ENCODE measurements at places on chromosomes 4 and X.

DNA sequence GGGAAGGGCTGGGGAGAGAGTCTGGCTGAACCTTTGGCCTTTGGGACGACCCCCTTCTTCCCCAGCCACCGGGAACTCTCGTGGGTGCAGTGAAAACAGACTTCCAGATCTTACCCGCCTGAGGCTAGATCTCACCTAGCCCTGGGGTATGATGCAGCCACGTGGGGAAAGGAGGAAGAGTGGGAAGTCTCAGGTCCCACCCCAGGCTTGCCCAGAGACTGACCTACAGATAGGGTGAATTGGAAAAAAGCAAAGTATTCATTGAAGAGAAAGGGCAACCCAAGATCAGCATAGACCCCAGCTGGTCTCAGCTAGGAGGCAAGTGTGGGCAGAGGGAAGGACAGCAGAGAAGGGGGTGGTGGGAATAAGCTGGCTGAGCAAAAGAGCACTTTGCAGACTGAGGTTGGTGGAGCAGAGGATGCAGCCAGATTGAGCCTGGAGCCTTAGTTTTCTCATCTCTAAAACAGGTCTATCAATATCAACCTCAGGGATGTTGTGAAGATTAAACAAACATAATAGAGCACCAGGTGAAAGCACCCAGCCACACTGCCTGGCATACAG lies 4.2 kb upstream of the EFNB1 start:
- no peak for DNase-seq

DNA sequence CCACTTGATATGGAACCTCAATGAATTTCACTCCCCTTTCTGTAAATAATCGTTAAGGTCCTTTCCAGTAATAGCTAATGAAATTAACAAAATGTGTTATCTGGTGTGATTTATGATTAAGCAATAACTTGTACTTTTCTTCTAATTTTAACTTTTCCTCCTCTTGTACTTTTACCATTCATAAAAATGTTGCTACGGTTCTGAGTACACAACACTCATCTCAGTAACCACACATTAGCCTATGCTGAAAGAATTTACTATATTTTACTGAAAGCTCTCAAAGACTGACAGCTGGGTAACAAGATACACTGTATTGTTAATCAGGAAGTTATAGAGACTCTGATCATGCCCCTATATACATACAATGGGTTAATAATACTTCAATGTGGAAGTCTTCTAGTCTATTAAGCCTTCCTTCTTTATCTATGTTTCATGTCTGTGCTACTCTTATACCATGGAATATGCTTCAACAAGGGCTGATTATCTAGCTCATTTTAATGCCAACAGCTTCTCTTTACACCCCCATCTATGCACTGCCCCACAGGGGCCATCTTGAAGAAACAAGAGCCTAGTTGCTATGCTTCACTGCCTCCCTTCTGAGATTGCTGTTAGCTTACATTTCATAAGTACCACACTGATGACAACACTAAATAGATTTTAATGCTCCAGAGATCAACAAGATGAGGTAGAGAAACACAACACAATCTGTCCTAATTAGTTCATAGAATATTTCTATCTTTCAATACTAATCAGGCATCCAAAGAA lies 39.1 kb downstream of the LAMP2 start:
- DNase-seq, result no peak

DNA sequence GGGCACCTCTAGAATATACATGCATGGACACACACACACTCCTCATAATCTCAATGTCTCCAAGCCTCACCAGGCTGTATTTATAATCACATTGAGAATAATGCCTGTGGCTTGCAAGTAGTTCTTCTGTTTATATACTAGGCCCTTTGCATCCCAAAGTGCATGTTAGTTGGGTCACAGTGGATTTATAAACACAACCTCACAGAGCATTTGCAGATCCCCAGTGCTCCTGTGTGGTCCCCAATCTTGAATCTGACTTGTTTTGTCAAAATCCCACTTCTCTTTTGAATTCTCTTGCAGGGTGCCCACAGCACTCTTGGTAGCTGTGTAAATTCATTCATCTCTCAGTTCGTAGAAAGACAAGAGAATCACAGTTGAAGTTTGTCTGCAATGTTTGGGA lies 49.6 kb upstream of the PROM1 start:
- no peak for DNase-seq

DNA sequence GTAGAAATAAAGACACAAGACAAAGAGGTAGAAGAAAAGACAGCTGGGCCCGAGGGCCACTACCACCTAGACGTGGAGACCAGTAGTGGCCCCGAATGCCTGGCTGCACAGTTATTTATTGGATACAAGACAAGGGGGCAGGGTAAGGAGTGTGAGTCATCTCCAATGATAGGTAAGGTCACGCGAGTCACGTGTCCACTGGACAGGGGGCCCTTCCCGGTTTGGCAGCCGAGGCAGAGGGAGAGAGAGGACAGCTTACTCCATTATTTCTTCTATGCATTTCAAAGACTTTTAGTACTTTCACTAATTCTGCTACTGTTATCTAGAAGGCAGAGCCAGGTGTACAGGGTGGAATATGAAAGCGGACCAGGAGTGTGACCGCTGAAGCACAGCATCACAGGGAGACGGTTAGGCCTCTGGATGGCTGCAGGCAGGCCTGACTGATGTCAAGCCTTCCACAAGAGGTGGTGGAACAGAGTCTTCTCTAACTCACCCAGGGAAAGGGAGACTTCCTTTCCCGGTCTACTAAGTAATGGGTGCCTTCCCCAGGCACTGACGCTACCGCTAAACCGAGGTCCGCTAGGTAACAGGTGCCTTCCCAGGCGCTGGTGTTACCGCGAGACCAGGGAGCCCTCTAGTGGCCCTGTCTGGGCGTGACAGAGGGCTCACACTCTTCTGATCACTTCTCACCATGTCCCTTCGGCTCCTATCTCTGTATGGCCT lies 44.9 kb downstream of the ZBTB49 start:
- DNase-seq, result peak; percentile 65

- no peak for DNase-seq
Measured at GRCh38 chr4:7540654-7541413, 106.1 kb upstream of the PSAPL1 start.

- DNase-seq, result no peak
Measured at GRCh38 chr4:1592709-1593417, 91.2 kb downstream of the FAM53A start.

DNA sequence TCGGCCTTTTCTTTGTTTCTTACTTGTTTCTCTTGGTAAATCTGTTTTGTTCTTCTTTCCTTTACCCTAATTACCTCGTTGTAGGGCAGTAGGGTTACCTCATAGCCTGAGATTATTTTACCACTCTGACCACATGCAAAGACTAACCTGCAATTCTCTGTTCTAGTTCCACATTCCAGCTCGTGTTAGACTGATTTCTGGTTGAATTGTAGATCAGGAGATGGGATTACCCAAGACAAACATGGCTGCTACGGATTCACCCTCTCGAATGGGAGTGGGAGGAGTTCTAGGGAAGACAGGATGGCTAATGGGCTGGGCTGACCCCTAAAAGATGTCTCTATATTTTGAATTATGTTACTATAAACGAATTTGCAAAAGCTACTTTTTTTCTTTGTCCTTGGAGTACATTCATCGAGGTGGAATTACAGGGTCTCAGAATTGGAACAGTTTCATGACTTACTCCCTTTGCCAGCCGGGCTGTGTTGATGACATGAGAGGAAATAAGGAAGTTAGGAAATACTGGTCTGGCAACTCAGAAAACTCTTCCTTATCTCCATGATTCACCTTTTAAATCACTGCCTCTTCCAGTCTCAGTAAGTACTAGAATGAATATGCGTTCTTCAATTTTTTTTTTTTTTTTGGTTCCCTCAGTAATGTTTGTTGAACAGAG lies 36.7 kb upstream of the FBXW7 start:
- DNase-seq, result peak; percentile 23

DNA sequence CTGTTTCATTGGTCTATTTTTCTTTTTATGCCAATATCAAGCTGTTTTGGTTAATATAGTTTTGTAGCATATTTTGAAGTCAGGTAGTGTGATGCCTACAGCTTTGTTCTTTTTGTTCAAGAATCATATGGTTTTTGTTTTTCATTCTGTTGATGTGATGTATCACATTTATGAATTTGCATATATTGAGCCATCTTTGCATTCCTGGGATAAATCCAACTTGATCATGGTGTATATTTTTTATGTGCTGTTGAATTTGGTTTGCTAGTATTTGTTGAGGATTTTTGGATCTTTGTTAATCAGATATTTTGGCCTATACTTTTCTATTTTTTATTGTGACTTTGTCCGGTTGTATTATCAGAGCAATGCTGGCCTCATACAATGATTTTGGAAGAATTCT lies 74.8 kb downstream of the GPAT3 start:
- no peak for DNase-seq

DNA sequence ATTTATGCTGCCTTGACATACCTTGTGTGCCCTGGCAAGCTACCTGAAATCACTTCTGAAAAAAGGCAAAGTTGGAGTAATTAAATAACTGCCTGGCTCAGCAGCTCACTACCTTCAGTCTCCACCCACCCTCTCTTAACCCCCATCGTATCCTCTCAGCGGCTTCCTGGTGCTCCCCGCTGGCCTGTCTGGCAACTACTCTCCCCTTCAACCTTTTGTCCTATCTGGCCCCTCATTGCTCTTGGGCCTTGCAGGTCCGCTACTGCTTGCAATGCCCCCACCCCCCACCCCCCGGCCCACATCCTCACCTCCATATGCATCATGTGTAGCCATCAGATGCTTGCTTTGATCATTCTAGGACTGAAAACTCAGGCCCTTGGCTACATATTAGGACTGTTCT lies 34.5 kb downstream of the PRPS1 start:
- DNase-seq, result no peak

DNA sequence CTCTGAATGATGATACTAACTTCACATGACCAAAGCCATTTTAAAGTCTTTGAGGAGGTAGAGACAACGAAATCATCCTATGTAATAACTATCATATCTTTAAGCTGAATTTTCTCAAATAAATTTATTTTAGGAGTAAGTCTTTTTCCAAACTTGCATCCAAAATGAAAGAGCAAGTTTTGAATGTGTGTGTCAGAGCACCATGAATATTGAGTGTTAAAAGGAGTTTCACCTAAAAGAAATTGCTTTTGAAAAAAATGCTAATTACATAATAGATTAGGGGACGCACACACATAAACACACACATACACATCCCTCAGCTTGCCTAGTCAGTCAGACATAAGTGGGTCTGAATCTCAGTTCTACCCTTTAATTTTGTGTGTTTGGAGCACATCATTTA lies 1.9 kb downstream of the ANK2 start:
- no peak for DNase-seq

DNA sequence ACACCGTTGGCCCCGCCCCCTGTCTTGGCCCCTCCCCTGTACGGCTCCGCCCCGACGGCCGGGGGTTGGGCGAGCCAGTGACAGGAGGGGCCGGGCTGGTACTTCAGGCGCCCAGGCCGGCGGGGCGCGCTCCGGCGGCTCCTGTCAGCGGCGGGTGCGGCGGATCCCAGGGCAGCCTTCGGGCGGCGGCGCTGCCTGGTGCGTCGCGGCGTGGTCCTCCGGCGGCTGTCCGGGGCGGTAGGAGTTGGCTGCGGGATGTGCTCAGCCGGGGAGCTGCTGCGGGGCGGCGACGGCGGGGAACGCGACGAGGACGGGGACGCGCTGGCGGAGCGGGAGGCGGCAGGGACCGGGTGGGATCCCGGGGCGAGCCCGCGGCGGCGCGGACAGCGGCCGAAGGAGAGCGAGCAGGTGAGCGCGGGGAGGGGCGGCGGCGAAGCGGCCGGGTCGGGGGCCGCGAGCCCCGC lies at the start of gene FAM241A:
Gene FAM241A, plus strand, starts transcription at position 129 of the 464 bp plus-strand sequence. Its CDS starts 127 bp downstream, at position 256.
- peak; percentile 91 for DNase-seq

DNA sequence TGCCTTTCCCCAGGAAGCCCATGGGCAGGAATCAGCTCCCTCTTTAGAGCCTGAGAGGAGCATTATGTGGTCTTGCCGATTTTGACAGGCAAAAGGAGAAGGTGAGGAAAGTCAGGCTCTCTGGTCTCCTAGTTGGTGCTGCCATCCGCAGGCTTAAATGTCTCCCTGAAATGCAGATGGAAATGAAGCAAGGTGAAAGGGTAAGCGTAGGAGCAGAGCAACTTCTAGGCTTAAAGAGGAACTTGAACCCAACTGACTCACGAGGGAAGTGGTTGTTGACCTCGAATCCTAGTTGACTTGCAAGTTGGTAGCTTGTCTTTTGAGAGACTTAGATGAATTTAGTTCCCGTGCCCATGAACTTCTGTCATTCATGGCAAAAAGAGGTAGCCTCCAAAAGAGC lies 205.9 kb downstream of the PTTG2 start:
- peak; percentile 98 for DNase-seq

- DNase-seq, result peak; percentile 99
Measured at GRCh38 chr4:2811830-2812611, 19.1 kb downstream of the SH3BP2 start.

- no peak for DNase-seq
Measured at GRCh38 chrX:3129256-3129655, 88.0 kb downstream of the ARSF start.

DNA sequence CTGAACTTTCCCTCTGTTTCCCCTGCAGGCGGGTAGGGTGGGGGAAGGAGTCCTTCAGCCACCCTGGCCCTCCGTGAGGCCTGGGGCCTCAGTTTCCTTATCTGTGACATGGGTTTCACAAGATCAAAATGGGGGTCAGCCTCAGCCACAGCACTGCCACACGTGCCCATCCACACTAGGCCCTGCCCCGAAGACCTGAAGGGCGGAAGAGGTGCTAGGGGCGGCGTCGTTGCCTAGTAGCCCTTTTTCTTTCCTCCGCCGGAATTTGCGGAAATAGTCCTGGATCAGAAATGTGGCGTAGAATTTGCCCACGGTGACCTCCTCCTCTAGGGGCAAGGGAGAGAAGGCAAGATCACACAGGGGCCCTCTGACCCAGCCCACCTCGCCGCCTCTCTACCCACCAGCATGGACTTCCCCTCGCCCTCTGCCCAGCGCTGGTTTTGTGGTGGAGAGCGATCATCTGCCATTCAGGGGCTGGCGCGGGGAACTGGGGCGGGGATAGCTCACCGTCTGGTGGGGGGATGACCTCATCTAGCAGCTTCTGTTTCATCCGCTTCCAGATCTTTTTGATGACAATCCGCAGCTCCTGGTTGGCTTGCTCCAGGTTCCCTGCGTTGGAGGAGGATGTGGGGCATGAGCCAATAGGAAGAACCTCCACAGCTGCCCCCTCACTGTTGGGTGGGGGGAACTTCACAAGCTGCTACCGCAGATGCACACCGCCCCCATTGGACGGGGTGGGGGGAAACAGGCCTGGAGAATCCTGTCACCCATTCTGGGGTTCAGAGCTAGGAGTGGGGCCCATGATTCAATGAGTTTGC lies 9.7 kb upstream of the SYP start:
- DNase-seq, result peak; percentile 20

GRCh38 chr4:10981576-10981975 lies 297.0 kb upstream of the CLNK start:
- DNase-seq, result no peak

DNA sequence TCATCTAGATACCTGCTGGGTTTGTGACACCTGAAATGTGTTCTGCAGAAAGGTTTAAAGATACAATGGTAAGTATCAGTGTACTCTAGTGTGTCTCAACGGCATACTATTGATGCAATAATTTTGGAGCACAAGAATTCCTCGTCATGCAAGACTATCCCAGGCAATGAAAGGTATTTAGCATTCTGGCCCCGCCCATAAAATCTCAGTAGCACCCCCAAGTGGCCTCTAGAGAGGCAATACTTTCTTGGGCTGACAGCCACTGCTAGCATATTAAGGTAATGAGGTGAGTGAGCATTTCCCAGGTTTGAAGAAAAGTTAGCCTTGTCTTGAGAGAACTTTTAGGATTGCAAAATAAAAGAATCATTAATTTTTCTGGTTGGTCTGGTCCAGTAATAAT lies 24.0 kb downstream of the TAB3 start:
- peak; percentile 16 for DNase-seq

All from NB4 (cell line).